ENCODE measurements at places on chromosomes 12 and 14.

- DNase-seq = no peak
Measured at GRCh38 chr12:113237748-113238147, 16.5 kb downstream of the TPCN1 start.

GRCh38 chr12:29164477-29165393, 15.7 kb downstream of the FAR2 start:
- no peak for DNase-seq

GRCh38 chr12:112812600-112813406, 21.3 kb downstream of the RPH3A start:
- DNase-seq = no peak

GRCh38 chr14:78104655-78105054, 65.5 kb upstream of the NRXN3 start:
- DNase-seq = no peak

DNA sequence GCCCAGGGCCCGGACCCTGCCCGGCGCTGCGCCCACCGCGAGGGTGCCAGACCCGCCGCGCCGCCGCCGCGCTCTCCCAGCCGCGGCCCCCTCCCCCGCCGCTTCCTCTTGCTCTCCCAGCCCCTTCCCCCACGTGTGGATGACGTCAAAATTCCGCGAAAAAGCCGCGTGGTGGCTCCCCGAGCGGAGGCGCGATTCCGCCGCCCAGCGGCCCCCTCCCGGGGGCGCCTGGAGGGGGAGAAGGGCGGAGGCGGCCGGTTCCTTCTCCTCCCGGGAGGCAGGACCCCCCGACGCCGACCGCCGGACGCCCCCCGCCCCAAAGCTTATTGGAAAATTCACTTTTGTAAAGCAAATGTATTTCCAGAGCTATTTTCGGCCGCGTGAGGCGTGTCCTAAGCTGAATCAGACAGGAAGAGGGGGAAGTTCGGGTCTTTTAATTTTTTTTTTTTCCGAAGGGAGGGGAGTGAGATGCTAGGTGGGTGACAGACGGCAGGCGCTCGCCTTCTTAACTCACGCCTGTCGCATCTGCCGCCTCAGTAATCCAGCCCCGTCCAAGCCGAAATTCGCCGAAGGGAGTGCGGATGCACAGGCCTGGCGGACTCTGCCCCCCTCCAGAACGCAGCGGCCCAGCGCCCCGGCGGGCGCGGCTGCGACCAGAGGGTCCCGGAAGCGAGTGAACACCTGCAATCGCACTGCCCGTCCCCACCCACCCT, 4.1 kb upstream of the CCND2 start:
- peak; percentile 89 for DNase-seq

DNA sequence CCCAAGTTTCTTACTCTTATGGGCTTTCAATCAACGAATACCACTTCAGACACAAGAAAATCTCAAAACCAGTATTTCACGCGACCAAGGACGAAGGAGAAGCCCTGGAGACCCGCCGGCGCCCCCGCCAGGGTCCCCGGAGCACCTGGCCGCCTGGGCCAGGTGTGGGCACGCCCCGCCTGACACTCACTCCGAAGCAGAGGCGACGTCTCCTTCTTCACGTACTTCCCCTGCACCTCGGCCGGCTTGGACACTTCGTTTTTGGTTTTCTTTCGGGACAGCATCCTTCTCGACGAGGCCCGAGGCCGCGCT, 466 bp downstream of the SAV1 start:
- peak; percentile 18 for DNase-seq

GRCh38 chr12:4833524-4833923, 76.2 kb upstream of the KCNA1 start:
- no peak for DNase-seq

Data from activated effector memory CD4-positive, alpha-beta T cell treated with Interleukin-2 at 50 U/mL for 16 hours (primary cell).